ENCODE measurements at places on chromosomes 7 and 10.

GRCh38 chr7:158396982-158397862 is 190.4 kb downstream of the PTPRN2 start:
- DNase-seq: no peak

GRCh38 chr7:139753693-139754111 is 24.1 kb downstream of the HIPK2 start:
- no peak for DNase-seq

GRCh38 chr10:14879928-14880193 is 1.2 kb downstream of the SUV39H2 start:
- no peak for DNase-seq

GRCh38 chr7:24406053-24406788 is 122.2 kb downstream of the NPY start:
- no peak for DNase-seq

DNA sequence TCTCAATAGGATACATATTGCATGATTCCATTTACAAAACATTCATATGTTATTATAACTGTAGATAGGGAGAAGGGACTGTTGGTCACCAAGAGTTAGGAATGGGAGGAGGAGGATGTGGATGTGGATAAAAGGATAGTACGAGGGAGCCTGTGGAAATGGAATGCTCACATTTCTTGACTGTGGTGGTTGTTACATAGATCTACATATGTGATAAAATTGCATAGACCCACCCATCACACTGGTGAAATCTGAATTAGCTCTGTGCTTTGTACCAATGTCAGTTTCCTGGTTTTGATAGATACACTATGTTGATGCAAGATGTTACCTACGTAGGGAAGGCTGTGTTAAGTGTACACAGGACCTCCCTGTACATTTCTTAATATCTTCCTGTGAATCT is 233.5 kb upstream of the MTPN start:
- no peak for DNase-seq

DNA sequence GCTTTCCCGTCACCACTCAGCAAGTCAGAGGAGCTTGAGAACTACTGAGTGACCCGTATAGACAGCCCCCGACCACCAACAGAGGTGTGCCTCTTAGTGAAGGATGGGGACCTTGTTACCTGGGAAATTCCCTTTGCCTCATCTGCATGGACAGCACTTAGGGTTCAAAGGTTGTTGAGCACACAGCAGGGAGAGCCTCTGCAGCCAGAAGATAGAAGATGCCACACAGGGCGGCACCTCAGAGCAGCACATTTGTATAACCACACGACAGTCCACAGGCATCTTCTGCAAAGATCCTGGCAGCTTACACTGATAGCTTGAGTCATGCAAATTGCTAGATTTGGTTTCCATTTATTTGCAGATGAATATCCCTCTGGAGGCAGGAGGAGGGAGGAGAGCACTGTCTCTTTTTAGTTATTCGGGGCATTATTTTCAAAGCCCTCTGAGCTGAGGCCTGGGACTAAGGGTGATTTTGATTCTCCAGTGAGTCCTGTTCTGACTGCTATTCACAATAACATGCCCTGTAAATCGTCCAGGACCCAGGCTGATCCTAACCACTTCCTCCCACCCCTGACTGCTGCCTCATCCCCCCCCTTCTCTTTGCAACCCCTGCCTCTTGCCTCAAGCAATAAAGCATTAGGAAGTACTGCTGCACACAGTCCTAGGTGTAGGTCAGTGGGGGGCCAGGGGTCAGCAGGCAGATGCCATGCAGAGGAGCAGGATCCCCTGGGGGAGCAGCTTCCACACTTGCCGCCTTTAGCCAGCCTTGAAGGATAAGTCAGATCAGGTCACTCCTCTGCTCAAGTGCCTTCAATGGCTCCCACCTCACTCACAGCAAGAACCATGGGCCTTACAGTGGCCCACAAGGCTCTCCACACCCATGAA is 24.6 kb upstream of the INMT start:
- DNase-seq: peak; percentile 15

- DNase-seq: peak; percentile 55
These were observed 362.9 kb downstream of the MAGI2 start for GRCh38 chr7:79090543-79090942.

GRCh38 chr7:7129381-7129780 is 53.0 kb upstream of the C1GALT1 start:
- DNase-seq: no peak

GRCh38 chr7:8515640-8516185 is 82.3 kb downstream of the NXPH1 start:
- no peak for DNase-seq

GRCh38 chr10:61975391-61975932 is 74.0 kb downstream of the ARID5B start:
- peak; percentile 88 for DNase-seq

DNA sequence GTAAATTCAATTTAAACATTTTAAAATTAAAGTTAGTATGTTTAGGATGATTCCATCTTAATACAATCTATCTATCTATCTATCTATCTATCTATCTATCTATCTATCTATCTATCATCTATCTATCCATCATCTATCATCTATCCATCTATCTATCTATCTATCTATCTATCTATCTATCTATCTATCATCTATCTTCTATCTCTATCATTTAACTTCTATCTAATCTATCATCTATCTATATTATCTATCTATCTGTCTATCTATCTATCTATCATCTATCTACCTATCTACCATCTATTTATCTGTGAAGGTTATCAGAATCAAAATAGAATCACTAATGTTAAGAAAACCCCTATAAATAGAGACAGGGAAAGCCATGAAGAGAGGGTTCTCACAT is 78.3 kb downstream of the RAMP3 start:
- DNase-seq: no peak

- no peak for DNase-seq
These were observed 121.5 kb upstream of the ZNF716 start for GRCh38 chr7:57328457-57328856.

GRCh38 chr10:1121271-1121970 is 65.2 kb downstream of the WDR37 start:
- DNase-seq: no peak

Data from IMR-90 (cell line).